ENCODE measurements at places on chromosomes 7 and 10.
A peak's percentile ranks its signal among the peaks of the same experiment; 100 is the strongest.

DNA sequence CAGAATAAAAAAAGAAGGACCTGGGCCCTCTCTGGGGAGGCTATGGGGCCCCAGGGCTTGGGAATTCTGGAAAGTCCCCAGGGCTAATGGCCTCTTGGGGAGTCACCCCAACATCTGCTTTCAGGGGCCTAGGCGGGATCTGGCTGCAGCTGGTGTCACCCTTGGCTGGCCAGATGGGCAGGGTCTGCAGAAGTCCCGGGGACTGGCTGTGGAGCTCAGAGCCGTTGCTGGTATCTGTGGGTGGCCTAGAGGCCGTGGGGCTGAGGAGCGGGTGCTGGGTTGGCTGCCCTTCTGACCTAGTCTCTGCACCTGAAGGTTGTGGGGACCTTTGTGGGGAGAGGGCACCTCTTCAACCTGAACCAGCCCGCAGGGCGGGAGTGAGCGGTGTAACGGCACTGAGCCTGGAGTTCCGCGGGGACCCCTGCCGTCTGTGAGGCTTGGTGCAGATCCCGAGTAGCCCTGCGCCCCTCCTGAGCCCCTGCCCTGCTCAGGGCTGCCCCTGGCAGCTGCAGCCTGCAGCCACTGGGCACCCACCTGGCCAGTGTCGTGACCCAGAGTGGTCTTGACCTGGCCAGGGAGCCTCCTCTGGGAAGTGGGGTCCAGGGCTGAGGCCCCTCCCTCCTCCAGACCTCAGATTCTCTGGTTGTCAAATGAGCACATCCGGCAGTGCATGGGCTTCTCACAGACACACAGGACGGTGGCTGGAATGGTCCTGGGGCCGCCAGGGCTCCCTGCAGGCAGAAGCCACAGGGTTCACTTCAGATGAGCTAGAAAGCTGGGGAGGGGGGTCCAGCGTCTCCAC lies 51.5 kb downstream of the UNCX start:
- no peak for DNase-seq

- no peak for DNase-seq
Observed at GRCh38 chr7:134996097-134996550, 9.8 kb downstream of the AGBL3 start.

DNA sequence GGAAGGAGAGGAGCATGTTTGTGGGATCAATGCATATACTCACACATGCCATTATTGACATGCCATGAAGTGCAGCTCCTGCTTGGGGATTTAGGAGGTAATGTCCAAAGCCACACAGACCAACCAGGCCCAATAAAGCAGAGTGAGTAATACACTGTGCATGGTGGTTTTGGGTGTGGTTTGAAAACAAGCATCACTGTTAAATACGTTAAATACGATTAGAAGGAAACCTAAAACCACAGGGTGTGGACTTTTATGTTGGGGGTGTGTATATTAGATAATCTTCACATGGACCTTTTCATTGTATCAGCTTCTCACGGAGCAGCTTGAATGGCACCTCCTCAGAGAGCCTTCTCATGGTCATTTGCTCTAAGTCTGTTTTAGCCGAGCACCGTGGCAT lies 10.4 kb upstream of the EIF3A start:
- peak; percentile 95 for DNase-seq

- DNase-seq, result no peak
Observed at GRCh38 chr7:30836991-30837390, 65.8 kb downstream of the MINDY4 start.

- DNase-seq, result no peak
Observed at GRCh38 chr10:31702005-31702404, 226.6 kb downstream of the ARHGAP12 start.

DNA sequence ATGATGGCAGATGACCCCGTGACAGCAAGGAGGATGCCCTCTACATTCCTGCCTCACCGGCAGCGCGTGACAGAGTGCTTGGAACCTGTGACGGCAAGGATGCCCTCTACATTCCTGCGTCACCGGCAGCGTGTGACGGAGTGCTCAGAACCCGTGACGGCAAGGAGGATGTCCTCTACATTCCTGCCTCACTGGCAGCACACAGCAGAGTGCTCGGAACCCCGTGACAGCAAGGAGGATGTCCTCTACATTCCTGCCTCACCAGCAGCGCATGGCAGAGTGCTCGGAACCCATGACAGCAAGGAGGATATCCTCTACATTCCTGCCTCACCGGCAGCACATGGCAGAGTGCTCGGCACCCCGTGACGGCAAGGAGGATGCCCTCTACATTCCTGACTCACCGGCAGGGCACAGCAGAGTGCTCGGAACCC lies 231.0 kb downstream of the DIP2C start:
- no peak for DNase-seq

DNA sequence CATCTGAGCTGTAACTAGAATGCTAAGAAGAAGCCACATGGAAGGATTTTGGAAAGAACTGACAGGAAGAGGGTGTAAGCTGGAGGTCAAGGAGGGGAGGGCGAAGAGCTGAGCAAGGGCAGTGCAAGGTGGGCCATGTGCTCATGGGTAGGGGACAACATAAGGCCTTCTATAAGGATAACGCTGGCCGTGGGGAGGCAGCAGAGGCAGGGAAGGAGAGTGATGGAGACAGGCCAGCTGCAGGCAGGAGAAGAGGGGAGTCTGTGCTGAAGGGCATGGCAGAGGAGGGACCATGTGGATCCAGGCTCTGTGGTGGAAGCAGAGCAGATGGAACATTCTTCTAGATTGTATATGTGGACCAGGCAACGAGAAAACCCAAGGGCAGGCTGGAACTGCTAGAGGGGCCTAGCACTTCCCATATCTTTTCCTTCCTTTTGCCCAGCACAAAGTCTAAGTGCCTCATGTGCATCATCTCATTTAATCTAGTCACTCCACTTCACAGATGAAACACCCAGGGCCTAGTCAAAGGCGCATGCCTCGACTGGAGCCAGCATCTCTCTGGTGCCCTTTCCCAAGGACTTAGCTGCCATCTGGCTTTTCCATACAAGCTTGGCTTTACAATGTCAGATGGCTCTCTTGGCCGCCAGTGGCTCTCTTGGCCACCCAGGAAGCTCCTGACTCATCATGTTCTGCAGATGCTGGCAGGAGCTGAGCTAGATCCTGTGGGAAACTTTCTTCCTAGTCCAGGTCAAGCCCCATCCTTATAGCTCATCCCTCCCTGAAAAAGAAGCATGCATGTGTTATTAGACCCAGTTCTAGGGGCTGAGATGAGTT lies 6.6 kb downstream of the LRRC18 start:
- DNase-seq, result no peak

DNA sequence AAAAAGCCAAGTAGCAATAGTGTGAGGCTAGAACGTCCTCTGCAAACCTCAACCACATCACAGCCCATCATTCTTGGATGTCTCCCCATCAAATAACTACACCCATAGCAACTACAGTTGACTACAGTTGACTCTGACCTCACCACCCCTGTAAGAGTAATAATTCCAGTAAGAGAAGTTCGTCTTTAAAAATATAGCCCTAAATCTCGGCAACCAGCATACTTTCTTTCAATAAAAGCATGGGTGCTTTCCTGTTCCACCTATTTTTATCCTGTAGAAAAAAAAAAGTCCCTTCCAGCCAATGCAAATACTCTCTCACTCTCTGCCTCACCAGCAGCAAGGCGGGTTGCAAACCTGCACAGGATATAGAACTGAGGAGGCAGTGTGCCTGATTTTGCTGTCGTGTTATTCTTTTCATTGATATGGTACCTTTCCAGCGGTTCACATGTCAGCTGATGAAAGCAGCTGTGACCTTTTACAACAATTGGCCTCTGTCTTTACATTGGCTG lies 187.5 kb upstream of the NFE2L3 start:
- DNase-seq, result no peak

- DNase-seq, result no peak
Observed at GRCh38 chr7:29310625-29311024, 116.0 kb downstream of the CHN2 start.

Measured in mammary epithelial cell (primary cell).